AML-193 (cell line): ENCODE measurements at places on chromosomes 13 and 19.
A peak's percentile ranks its signal among the peaks of the same experiment; 100 is the strongest.

DNA sequence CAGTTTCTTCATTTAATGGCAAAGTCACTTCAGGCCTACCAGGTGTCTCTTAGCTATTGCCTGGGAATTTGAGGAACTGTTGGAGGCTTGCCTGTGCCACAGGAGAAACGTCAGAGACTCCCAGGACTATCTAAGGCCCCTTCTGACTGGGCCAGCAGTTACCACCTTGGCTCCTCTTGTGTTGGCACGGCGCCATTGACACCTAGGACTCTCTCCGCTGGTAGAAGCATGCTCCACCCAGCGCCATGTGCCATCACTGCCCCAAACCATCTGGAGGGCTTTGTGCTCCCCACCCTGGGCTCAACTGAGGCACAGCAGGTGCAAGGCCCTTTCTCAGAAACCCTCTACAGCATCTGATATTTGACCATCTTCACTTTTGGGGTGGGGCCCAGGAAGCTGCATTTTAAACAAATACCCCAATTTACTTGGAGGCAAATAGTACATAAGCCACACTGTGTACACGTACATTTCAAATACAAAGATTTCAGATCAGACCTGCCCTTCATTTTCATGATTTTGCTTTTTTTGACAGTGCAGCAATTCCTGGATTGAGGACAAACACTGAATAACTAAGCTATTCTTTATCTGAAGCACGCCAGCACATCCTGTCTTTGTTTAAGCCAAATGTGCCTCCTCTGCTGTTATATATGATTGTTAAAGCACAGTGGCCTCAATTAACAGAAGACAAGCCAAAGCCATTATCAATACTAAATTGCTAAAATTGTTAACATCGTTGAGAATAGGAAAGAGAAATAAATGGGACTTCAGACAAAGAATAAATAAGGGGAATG is 59.9 kb upstream of the TPP2 start:
- no peak for DNase-seq

DNA sequence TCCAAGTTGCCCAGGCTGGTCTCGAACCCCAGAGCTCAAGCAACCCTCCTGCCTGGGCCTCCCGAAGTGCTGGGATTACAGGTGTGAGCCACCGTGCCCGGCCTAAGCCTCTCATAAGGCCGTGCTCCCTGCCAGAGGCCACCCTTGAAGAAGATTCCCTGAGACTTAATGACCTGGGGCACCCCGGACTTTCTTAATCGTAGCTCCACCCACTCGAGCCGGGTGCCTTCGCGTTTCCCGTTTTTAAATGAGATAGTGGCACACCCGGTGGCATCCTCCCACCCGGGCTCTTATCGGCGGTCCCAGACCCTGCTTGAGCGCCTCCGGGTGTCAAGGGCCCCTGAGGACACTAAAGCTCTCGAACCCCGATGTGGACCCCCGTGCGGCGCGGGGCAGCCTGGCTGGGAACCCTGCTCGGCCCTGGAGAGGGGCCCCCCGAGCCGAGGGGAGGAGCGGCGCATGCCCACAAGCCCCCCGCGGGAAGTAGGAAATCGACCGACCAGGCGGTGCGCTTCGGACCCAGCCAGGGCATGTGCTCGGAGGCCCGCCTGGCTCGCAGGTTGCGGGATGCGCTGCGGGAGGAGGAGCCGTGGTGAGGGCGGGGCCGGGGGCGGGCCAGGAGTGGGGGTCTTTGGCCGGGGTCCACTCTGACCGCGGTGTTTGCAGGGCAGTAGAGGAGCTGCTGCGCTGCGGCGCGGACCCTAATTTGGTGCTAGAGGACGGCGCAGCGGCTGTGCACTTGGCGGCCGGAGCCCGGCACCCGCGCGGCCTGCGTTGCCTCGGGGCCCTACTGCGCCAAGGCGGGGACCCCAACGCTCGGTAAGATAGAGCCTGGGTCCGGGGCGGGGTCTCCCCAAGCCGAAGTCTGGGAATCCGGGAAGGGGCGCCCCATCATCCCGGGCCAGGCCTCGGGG is at the start of gene ANKLE1:
Gene ANKLE1 (plus strand): TSS at position 511 of the 914 bp plus-strand sequence. CDS start 20 bp downstream, at position 531.
- DNase-seq: peak; percentile 39

GRCh38 chr13:107873926-107874325 is 341.4 kb downstream of the LIG4 start:
- DNase-seq: no peak

GRCh38 chr13:45949161-45949560 is 97.6 kb upstream of the SIAH3 start:
- no peak for DNase-seq

- no peak for DNase-seq
Observed at GRCh38 chr13:105979131-105980011, 556.1 kb downstream of the EFNB2 start.

DNA sequence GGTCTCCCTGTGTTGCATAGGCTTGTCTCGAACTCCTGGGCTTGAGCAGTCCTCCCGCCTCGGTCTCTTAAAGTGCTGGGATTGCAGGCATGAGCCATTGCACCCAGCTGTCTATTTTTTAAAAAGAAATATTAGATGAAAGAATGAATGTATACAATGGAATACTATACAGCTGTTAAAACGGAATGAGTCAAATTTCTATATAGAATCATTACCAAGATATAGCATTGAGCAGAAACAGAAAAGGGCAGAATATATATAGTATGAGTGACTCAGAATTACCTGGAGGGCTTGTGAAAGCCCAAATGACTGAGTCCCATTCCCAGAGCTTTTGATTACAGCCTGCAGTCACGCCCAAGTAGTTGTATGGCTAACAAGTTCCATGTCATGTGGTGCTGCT is 4.4 kb downstream of the DACT3 start:
- no peak for DNase-seq

GRCh38 chr13:107291875-107292274 is 723.9 kb upstream of the ARGLU1 start:
- no peak for DNase-seq

DNA sequence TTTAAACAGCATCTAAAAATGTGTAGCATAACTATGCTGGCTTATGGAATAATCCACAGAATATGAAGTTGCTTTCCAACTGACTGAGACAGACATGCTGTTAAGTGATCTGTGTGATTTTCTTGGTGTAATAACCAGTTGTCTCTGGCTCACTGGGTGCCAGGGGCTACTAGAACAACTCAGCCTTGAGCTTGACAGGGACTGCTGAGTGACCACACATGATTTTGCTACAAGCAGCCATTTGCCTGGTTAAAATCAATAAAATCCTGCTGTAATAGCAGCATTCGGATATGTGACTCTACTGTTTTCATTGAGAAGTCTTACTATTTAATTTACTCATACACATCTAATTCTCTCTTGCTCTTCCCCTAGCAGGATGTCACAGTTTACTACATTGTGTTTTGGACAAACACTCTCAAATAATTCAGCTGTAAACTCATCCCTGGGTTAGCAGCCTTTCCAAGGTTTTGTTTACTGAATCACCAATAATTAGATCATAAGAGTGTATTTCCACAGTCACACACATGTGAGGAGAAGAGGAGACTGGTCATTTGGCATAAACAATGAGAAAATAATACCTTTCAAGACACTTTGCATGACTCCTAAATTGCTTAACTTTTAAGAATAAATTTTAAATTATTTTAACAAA is 426.2 kb downstream of the PCDH9 start:
- DNase-seq: no peak

- no peak for DNase-seq
Observed at GRCh38 chr13:67518785-67519184, 288.6 kb upstream of the PCDH9 start.

DNA sequence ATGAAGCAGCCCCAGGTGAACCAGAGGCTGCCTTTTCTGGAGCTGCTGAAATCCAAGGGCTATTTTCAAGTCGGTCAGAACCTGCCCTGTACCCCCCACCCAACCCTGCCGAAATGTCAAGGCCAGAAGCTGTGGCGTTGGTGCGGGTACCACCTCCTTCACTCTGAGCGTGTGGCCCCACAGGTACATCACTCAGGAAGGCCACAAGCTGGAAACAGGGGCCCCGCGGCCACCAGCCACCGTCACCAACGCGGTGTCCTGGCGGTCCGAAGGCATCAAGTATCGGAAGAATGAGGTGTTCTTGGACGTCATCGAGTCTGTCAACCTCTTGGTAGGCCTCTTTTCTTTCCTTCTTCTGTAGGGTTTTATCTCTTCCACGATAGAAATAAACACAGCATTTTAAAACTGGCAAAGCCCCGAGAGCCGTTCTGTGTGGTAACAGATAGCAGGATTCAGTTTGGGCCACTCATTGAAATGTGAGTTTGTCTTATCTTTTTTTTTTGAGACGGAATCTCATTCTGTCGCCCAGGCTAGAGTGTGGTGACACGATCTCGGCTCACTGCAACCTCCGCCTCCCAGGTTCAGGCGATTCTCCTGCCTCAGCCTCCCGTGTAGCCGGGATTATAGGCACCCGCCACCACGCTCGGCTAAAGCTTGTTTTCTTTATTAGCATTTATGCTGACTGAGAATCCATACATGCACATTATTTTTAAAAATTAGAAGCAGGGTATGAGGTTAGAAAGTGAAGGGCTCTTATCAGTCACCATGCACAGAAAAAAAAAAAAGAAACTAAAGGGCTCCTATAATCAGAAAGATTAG is 11.3 kb downstream of the AP1M1 start:
- no peak for DNase-seq

GRCh38 chr19:49157445-49158224 is at the start of gene TRPM4:
TSS of gene TRPM4 (plus strand) at chr19:49157792. CDS start at chr19:49157867, 75 bp downstream.
- DNase-seq: peak; percentile 30

- peak; percentile 7 for DNase-seq
Observed at GRCh38 chr19:35555301-35556005, 8.0 kb downstream of the ATP4A start.

DNA sequence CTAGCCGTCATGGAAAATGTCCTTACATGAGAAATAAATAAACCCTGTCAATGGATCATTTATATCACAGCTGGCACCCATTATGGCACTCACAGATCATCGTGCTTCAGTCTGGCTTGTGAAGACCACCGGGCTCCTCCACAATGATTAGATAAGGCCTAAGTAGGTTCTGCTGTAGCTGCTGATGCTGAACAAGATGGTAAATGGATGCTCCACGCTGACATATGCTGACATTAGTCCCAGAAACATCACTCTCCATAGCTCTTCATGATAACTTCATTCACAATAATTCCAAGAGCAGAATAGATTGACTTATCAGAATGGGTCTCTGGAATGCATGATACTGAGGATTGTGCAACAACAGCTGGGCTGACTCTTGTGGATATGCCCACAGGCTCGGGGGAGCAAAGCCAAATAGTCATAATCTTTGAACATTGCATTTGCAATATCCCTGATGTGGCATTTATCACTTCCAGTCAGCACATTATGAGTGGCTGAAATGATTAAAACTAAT is 63.8 kb upstream of the RXFP2 start:
- DNase-seq: no peak

- no peak for DNase-seq
Observed at GRCh38 chr13:20416223-20416745, 109.4 kb downstream of the CRYL1 start.

DNA sequence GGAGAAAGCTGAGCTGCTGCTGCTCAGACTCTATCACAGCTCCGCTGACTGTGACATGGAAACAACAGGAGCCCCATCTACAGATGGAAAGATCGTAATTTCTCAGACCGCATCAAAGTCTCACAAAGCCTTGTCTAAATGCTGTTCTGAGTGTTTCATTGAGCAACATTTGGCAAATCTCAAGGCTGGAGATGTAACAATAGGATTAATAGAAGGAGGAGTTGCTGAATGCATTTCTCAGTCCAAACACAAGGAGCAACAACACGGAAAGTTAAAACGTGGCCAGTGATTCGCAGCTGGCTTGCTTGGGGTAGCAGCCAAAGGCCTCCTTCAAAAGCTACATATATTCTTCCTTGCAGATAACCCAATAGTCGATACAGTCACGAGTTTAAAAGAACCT is 55.7 kb downstream of the MRPL57 start:
- DNase-seq: peak; percentile 19

DNA sequence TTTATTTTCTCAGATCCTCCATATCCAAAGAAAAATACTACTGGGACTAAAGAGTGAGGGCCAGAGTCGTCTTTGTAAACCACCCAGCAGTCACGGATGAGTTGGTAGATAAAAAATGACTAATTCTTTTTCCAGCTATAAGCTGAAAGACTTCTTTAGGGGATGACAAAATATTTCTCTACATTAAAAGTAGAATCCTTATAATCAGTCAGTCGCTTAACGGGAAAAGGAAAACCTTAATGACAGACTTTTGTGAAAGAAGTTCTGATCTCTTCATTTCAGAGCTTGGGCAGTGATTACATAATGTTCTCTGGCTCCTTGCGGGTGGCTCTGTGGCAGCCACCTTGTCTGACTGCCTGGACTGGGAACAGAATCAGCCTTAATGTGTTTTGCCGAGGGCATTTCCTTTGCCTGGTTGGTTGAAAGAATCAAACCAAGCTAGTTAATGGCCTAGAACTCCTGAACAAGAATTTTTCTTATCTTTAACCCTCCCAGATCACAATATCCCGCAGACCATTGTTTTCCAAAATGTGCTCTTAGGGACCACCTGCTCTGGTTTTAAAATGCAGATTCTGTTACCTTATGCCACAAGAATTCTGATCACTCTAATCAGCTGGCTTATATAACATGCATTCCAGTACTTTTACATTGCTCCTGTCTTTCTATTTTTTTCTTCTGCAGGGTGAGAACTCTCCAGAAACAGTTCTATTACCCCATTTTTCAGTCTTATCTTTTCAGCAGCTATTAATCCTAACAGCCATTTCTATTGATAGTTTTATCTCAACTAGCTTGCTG is 2.5 kb downstream of the ITM2B start:
- DNase-seq: peak; percentile 64

GRCh38 chr13:78339927-78340326 is 263.4 kb downstream of the POU4F1 start:
- no peak for DNase-seq

DNA sequence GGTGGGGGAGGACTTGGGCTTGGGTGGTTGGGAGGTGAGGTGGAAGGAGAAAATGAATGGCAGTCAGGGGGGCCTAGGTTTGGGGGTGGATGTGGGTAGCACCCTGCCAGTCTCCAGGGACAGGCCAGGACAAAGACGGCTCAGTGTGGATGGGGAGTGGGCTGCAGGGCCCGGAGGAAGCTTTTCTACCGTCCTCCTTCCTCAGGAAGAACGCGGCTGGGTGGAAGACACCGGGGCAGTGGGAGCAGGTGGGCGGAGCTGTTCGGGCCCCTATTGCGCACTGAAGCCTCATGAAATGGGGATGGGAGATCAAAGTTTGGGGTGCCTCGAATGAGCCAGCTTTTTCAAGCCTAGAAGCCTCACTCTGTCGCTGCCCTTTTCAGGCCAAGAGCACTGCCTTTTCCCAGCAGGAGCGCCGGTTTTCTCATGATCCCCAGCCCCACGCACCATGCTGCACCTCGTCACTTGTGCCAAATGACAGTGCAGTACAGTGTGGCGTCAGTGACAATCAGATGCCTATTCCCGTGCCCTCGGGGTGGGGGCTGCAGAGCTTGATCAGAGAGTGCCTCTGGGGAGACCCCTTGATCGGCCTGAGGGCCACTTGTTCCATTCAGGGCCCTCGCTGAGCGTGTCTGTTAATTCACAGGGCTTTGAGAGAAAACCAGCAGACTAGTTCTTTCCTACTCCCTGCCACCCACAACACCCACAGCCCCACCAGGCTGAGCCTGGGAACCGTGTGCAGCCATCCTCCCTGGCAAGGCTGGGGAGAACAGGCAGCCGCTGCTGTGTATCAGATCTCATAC is 1.5 kb downstream of the CALM3 start:
- no peak for DNase-seq

- no peak for DNase-seq
Observed at GRCh38 chr19:38401148-38401547, 1.7 kb upstream of the FAM98C start.
